NCI-H1694 (cell line): ENCODE measurements at places on chromosomes 7 and 10.

GRCh38 chr10:68406111-68406814, 814 bp downstream of the RUFY2 start:
- peak; percentile 16 for DNase-seq

- DNase-seq = no peak
Measured at GRCh38 chr10:78700413-78700812, 368.4 kb upstream of the ZMIZ1 start.

DNA sequence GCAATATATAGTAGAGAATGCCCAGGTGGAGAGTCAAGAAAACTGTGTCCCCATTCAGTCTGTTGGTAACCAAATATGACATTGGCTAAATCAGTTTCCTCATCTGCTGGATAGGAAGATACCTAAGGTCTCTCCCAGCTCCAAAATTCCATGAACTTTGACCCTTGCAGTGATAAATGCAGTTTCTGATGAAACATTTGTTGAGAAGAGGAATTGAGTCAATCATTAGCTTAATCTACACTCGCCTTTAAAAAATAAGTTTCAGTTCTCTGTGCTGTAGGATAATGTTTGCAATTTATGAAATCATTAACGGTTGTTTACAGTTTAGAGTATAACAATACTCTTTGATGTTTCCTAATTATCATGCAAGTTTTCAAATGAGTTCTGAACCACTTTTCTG, 38.0 kb upstream of the SLC25A13 start:
- DNase-seq = no peak

DNA sequence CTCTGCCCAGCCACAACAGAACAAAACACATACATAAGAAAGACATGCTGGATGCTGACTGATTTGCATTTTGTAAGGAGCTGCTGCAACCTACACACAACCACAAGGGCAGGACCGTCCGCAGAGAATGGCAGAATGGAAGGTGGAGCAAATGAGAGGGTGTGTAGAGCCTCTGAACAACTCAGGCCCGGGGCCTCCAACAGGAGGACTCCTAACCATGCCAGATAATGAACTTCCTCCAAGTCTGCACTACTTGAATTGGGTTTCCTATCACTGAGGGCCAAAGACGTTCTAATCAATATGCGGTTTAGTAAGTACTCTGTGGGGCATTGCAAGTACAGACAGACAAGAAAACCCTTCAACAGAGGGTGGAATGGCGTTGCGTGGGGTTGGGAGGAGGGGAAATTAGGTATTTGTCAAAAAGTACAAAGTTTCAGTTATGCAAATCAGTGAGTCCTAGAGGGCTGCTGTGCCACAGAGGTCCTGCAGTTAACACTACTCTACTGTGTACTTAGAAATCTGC, 14.6 kb downstream of the VOPP1 start:
- DNase-seq = no peak
